ENCODE measurements at places on chromosomes 7 and 10.
A peak's percentile ranks its signal among the peaks of the same experiment; 100 is the strongest.

GRCh38 chr7:94426980-94427875 lies 32.5 kb downstream of the COL1A2 start:
- no peak for DNase-seq

- no peak for DNase-seq
Observed at GRCh38 chr7:19916046-19916445, 142.6 kb upstream of the TMEM196 start.

GRCh38 chr7:4845740-4846142 lies 16.1 kb downstream of the PAPOLB start:
- peak; percentile 87 for DNase-seq

- no peak for DNase-seq
Observed at GRCh38 chr7:156379324-156380070, 261.1 kb upstream of the RNF32 start.

DNA sequence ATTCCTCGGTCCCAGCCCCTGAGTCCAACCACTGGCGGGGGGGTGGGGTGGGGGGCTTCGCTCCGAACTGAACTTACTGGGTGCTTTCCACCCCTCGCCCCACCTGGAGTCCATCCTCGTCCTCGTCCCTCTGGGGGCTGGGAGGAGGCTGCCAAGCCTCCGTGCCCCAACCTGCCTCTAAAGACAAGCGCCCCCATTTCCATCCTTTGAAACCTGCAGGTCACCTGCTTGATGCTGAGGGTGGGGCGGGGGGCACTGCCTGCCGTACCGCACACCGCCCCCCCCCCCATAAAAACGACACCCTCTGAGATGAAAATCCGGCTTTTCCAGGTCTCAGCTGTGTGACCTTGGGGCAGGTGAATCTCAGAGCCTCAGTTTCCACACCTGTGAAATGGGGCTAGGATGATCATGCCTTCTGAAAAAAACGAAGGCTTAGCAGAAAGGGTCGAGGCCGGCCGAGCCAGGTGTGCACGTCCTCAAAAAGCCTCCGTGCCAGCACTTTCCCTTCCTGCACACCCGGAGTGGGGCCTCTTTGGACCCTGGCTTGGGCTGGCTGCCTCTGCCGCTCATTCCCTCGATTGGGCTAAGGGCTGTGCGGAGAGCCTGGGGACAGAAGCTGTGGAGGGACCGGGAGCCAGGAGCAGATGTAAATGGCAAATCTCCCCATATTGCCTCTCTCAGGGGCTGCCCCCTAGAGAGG lies 967 bp downstream of the ELFN1 start:
- DNase-seq = peak; percentile 25

DNA sequence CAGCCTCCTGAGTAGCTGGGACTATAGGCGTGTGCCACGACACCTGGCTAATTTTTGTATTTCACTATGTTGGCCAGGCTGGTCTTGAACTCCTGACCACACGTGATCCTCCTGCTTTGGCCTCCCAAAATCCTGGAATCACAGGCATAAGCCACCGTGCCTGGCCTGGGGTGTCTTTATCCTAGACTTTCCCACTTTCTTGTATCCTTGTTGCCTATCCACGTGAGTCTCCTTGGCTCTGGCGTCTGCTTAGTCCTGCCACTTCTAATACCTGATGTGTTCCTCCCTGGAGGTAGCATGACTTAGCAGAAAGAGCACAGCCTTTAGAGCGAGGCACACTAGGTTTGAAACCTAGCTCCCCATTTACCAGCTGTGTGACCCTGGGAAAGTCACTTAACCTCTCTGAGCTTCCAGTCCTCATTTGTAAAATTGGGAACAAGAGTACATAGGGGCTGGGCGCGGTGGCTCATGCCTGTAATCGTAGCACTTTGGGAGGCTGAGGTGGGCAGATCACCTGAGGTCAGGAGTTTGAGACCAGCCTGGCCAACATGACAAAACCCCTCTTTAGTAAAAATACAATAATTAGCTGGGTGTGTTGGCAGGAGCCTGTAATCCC lies 344.6 kb downstream of the TYW1 start:
- DNase-seq = no peak

- no peak for DNase-seq
Observed at GRCh38 chr10:19920075-19920726, 104.0 kb downstream of the PLXDC2 start.

DNA sequence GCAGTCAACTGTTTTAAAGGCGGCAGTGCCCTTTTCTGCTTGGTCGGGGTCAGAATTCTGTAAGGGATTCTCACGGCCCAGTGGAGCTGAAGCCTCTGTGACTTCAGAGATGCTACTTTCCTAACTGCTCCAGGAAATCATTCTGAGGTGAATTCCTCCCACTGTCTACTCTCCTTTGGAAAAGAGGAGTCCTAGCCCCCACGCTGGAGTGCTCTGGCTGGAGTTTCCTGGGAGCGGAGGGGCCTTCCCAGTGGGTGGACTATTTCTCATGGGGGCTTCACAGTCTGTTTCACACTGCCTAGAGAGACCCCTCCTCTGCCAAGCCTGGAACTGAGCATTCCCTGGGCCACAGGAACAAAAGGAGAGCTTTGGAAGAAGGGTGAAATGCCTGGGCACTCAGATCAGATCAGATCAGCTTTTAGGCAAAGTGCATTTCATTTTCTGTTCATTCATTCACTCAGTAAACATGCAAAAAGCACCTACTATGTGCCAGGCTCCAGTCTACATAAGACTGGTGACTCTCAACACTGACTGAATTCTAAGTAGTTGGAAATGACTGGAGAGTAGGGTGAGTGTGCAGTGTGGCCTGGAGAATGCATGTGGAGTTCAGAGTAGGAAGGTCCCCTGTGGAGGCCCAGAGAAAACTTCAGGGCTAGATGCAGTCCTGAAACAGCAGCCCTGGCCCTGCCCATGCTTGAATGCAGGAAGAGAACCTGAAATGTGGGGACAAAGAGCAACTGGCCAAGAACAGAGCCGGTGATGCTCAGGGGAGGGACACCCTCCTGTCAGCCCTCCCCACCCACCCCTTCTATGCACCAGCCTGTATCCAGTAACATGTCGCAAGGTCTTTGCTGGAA lies 12.2 kb downstream of the ZNF488 start:
- no peak for DNase-seq

DNA sequence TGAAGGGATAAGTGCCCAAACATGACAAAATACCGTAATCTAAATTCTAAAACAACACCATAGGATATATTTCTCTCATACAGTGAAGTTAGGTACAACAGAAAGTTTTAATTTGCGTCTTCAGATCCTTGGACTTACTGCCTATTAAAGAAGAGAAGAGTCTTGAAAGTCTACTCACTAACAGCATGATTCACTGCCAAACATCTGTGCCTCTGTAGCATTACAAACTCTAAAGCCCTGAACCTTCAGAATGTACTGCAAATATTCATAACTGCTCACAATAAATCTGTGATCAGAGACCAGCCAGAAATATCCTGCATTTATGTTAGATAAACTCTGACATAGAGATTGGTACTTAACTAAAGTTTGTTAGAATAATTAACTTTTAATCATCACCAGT lies 365.3 kb downstream of the PARD3 start:
- DNase-seq = no peak

DNA sequence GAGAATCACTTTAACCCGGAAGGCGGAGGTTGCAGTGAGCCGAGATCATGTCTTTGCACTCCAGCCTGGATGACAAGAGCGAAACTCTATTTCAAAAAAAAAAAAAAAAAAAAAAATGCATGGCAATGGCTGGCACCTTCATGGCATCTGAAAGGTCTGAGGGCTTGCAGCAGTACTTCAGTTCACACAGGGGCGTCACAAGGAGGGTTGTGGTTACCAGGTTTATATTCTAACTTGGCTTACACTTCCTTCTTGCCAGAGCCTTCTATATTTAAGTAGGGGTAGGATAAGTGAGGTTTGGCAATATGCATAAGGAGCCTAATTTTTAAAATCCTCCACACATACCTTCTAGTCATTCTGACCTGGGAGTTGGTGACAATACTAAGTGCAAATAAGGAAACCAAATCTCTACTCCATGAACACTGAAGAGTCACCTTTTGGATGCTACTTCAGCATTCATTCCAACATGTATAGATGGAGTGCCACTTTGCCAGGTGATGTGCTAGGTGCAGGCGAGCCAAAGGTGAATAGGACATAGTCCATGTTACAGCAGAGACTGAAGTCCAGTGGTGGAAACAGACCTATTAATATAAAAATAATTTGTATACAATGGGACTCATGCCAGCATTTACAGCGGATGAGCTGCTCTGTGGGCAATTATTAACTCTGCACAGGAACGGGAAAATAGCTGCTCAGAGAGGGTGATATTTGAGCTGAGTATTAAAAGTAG lies 57.8 kb upstream of the PDCD4 start:
- no peak for DNase-seq

DNA sequence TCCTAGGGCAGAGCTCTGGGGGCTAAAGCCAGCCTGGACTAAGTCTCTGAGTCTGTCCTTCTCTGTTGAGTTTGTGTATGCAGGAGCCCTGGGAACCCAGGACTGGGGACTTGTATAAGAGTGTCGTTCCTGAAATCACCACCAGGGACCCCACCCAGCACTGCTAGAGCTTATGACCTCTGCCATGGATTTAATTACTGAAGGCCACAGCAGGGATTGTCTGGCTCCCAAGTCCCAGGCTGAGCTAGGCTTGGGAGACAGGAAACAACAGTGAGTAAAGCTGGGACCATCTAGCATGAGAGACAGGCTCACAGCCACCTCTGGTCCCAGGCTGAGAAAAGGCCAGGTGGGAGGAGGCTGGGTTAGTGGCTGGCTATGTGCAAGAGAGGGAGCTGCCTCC lies 1.4 kb upstream of the TSPAN15 start:
- DNase-seq = peak; percentile 71

- DNase-seq = no peak
Observed at GRCh38 chr10:132111871-132112341, 46.2 kb downstream of the JAKMIP3 start.

Data from NB4 (cell line).